Muscle of leg (tissue), 16 donors: ENCODE measurements at places on chromosomes 13 and 19.

- no peak for DNase-seq
Observed at GRCh38 chr19:55520691-55521292, 16.1 kb downstream of the SBK2 start.

- no peak for DNase-seq
Observed at GRCh38 chr19:9828551-9829063, 889 bp downstream of the UBL5 start.

GRCh38 chr13:96036515-96036914, 16.7 kb downstream of the UGGT2 start:
- no peak for DNase-seq

DNA sequence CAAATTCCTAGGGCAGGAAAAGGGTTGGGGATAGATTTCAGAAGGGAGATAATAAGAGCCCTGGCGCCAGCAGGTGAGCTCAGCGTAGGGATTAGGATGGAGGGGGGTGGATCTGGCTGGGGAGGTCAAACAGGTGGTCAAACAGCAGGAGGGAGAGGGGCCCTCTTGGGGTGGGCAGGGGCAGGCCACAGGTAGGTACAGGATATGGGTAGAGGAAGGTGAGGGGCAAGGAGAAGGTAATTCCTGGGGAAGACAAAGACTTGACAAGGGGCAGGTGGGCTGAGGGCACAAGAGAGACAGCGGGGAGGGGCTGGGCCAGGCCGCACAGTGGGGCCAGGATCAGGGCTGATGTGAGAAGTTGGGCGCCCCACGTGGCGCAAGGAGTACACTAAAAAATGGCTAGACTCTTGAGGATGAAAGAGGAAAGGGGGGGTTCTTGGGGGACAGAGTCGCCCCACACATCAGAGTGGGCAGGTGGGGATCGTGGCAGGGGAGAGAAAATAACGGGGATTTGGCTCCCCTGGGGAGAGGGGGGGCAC, 713 bp downstream of the KRI1 start:
- peak; percentile 68 for DNase-seq

DNA sequence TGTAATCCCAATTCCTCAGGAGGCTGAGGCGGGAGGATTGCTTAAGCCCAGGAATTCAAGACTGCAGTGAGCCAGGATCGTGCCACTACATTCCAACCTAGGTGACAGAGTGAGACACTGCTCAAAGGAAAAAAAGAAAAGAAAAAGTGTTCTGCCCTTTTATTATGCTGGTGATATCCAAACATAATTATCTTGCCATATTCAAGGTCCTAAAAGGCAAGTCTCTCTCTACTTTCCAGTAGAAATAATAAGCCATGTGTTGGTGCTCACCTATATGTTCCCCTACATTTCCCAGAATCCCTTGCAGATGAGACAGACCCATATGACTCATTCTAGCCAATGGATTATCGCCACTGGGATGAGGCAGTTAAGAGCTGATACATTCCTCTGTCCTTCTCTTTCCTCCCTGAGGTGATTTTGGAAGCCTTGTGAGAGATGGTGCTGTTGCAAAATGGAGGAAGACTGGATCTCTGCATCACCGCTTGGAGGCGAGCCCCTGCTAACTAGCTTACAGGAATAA, 58.3 kb upstream of the MRI1 start:
- DNase-seq = no peak

DNA sequence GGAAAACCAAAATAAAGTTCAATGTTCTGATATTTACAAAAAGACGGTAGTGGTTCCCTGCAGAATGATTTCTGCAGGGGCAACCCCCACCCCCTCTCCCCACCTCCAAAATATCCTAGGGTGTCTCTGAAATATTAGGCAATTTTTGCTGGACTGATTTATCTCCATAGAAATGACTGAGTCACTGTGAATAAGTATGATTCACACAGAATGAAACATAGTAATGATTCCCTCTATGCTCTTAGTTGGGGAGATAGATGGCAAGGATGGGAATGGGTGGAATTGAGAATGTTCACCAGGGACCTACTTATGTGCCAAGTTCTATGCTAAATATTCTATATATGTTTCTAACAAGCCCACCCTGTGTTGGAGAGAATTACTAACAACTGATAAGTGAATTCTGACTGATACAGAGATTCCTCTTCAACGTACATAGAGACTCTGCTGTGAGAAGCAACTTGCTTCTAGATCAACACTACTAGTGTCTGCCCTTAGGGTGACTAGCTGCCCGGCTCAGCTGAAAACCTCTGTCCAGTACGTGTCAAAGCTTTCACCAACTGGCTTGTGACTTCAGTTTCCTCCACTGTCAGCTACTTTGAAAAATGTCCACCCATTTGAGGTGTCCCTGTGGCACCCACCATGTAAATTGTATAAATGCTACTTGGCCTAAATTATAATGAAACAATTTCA, 38.4 kb upstream of the RAP2A start:
- no peak for DNase-seq

GRCh38 chr13:51874651-51875050, 12.9 kb downstream of the CCDC70 start:
- DNase-seq = no peak

- DNase-seq = no peak
Observed at GRCh38 chr19:47479701-47480503, 4.1 kb downstream of the KPTN start.

DNA sequence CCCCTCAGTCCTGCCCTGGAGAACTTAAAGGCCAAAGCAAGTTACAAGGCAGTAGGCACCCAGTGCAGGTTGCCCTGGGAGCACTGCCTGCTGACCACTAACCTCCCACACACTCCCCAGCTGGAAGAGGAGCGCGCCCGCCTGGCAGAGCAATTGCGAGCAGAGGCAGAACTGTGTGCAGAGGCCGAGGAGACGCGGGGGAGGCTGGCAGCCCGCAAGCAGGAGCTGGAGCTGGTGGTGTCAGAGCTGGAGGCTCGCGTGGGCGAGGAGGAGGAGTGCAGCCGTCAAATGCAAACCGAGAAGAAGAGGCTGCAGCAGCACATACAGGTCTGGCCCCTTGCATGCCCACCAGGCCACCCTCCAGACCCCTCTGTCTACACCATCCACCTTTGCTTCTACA, 61.1 kb downstream of the KCNC3 start:
- DNase-seq = no peak

DNA sequence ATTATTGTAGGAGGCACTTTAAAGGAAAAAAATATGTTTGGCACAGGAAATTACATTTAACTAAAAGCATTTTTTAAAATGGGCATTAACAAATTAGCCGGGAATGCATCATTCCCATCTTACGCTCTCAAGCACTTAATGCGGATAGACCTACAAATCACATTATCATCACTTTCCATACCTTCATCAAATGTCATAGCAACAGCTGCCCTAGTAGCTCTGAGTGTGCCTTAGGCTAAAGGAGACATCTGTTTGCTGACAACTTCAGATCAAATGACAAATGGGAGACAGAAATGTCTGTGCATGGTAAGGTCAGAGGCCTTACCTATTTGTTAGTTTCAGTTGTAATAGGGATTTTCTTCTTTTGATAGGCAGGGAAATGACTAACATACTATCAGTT, 773.2 kb upstream of the SLC10A2 start:
- DNase-seq = no peak

DNA sequence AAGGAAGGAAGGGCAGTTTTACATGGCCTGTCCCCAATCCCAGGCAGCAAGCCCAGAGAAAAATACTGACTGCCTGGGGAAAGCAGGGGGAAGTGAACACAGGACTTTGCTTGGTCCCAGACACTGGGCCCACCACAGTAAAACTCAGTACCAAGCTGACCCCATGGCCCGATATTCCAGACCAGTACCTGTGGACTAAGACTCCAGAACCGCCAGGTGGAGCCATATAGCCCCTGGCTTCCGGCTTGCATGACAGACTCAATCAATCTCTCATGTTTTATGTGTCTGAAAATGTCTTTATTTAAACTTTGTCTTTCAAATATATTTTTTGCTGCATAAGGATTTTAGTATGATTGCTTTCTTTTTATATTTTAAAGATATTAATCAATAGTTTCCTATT, 767.9 kb upstream of the SLITRK6 start:
- DNase-seq = no peak

- DNase-seq = peak; percentile 17
Observed at GRCh38 chr13:31982124-31982523, 49.5 kb upstream of the FRY start.

DNA sequence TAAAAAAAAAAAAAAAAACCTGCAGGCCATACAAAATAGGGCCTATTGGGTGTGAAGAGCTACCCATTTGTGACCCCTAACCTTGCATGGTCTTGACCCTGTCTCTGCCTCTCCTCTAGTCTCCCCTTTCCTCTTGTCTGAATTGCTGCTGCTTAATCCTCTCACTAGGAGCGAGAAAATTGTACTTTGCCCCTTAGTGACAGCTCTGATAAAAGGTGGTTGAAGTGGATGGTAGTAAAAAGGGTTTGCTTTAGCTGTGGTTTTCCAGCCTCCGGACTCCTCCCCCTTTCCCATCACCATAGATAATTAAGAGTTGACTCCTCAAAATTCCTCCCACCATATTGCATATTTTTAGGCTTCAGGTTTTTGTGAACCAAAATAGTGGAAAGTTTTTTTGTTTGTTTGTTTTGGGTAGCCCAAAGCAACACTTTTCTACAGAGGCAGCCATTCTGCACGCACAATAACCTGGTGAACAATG, 23.5 kb downstream of the ACTN4 start:
- DNase-seq = no peak

DNA sequence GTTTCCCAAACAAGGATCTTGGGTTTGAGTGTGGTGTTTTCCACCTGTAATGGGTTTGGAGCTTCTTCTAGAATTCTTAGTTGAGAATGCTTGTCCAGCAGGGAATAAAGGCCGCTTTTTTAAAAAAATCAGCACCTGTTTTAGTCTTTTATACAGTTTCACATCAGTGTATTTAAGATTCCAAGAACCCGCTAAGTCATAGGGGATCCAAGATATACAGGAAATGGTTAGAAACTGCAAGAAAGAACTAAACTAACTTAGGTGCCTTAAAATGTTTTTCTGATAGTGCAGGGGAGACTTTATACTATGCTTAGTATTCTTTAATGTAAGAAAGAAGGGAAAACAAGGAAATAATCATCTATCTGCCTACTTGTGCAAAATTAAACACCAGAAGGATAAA, 74.7 kb downstream of the C13orf42 start:
- peak; percentile 22 for DNase-seq

DNA sequence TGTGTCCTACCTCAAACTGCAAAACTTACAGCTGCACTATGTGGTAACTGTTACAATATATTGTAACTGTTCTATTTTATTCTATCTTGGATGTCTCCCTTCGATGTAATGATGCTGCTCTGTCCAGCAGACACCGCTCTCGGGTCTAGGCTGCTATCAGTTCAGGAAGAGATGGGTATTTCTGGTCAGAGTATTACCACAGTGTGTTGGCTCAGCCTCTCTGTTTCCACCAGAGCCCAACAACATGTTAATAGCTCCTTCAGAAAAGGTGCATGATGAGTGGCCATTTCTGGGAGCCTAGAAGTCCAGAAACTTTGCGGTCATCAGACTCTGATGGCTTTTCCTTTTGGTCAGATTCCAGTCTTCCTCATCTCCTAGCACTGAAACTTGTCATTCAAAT, 35.9 kb upstream of the IGFL1 start:
- no peak for DNase-seq

DNA sequence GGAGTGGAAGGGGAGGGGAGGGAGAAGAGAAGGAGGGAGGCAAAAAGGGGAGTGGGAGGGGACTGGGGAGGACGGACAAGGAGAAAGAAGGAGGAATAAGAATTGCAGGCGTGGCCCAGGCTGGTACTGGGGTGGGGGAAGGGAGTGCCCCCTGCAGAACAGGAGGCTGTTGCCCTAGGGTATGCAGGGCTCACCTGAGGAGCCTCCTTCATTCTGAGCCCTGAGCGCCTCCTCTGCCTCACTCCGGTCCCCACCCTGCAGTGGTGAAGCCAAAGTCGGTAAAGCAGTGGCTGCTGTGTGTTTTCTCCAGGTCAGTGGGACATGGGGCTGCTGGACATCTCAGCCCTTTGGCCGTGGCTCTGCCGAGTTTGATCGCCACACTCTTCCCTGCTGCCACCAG, 9.1 kb upstream of the CDC16 start:
- DNase-seq = no peak

- no peak for DNase-seq
Observed at GRCh38 chr13:109802936-109803335, 16.6 kb upstream of the IRS2 start.

DNA sequence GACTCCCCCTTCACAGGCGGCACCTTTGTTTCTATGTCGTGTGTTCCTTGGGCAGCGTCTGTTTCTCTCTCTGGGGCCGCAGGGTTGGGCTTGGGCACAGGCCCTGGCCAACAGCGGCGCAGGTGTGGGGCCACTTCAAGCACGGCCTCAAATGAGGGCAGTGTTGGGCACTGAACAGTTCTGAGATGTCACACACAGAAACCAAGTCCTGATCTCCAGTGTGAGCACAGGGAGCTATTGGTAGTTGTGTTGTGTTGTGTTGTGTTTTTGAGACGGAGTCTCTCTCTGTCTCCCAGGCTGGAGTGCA, 42.7 kb downstream of the GATAD2A start:
- no peak for DNase-seq

DNA sequence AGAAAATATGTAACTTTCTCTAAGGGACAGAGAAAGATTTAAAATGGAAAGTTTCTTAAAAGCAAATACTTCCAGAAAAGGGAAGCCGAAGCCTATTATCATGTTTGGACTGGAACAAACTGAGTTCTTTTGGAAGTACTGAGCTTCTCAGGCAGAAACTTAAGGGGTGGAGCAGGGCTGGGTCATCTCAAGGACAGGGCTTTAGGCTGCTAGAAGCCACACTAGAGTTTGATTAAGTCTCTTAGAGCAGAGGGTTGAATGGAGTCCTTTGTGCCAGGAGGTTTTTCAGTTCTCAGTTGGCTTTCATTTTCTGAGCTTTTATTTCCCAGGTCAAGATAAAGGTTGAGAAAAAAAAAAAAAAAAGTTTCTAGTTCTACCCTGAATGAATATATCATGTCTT, 432.7 kb downstream of the SLITRK5 start:
- peak; percentile 11 for DNase-seq

GRCh38 chr19:48094129-48094854, 16.3 kb downstream of the PLA2G4C start:
- DNase-seq = no peak

GRCh38 chr19:44687888-44688287, 11.1 kb upstream of the CEACAM16 start:
- no peak for DNase-seq

GRCh38 chr19:17370026-17370587, 7.0 kb downstream of the PLVAP start:
- peak; percentile 84 for DNase-seq

DNA sequence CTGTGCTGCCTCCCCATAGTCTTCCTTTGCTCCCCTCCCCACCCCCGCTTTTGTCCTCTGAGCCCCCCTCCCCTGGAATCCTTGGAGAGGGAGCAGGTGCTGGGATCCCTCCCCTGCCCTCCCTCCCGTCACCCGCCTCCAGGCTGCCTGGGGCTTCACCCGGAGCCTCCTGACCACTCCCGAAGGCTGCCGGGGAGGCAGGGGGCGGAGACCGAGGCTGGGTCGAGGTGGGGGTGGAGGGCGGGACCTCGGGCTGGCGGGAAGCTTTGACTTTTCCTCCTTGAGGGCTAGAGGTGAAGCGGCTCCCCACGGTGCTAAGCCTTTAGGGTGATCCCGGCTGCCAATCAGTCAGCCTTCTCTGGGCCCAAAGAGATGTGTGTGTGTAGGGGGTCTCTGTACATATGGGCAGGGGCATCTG, 1.5 kb downstream of the KMT5C start:
- DNase-seq = peak; percentile 91
